ENCODE measurements at places on chromosomes 16 and 17.
A peak's percentile ranks its signal among the peaks of the same experiment; 100 is the strongest.

DNA sequence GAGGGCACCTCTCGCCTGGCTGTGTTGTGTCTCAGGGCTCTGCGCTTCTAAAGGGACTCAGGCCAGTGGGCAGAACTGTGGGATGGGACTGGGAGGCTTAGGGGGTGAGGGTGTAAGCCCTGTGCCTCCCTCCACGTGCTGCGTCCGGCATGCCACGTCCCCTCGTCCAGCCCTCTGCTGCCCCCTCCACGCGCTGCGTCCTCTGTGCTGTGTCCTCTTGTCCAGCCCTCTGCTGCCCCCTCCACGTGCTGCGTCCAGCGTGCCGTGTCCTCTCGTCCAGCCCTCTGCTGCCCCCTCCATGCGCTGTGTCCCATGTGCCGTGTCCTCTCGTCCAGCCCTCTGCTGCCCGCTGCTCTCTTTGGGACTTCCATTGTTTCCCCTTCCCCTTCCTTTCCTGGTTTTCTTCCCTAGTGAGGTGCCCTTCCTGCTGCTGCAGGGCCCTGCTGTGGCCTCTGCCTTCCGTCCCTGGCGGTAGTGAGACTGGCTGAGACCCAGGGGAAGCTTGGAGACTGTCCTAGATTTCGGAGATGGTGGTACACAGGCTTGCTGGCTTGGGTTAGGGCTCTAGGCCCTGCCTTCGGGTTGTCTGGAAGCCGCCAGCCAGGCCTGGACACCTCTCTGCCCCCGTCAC, 6.4 kb upstream of the ZNF750 start:
- DNase-seq = no peak

DNA sequence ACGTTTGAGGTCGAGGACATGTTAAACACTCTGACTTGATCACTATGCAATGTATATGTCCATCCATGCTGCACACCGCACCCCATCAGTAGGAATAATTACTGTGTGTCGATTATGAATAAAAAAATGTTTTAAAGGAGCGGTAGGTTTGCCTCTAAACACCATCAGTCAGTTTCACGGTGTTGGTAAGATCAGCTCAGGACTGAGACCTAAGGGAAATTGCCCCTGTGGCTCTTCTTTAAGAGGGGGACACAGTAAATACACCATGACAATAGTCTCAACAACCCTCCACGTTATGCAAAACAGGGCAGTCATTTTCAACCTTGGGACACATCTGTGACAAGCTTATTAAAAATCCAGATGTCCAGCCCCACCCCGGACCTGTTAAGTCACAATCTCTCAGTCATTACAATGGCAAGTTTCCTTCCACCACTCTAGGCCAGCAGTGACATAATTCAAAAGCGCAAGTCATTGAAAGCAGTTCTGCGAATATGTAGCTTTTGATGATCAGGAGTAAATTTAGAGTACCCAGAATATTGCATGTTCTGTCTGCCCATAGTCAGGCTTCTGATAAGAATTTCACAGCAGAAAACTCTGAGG, 1.2 kb downstream of the ATMIN start:
- no peak for DNase-seq

- no peak for DNase-seq
These were observed 6.9 kb downstream of the MYCBPAP start for GRCh38 chr17:50514936-50515702.

DNA sequence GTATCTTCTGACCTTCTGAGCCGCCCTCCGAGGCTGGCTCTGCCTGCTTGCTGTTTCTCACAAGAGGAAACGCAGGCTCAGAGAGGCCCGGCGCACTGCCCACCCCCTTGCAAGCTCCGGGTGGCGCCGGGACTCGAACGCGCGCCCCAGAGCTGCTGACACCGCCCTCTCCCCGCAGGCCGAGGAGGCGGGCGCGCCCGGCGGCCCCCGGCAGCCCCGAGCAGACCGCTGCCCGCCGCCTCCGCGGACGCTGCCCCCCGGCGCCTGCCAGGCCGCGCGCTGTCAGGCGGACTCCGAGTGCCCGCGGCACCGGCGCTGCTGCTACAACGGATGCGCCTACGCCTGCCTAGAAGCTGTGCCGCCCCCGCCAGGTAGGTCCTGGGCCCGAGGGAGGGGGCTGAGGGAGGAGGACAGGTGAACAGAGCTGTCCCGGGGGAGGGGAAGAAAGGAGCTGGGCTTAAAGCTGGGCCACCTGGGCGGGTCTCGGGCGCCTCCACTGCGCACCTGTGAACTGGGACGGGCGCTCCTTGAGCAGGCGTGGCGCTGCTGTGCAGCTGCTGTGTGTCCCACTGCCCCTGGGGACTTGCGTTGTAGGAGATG, 18.2 kb downstream of the WFDC1 start:
- DNase-seq = no peak

GRCh38 chr16:83517398-83517797, 290.4 kb upstream of the HSBP1 start:
- DNase-seq = no peak

DNA sequence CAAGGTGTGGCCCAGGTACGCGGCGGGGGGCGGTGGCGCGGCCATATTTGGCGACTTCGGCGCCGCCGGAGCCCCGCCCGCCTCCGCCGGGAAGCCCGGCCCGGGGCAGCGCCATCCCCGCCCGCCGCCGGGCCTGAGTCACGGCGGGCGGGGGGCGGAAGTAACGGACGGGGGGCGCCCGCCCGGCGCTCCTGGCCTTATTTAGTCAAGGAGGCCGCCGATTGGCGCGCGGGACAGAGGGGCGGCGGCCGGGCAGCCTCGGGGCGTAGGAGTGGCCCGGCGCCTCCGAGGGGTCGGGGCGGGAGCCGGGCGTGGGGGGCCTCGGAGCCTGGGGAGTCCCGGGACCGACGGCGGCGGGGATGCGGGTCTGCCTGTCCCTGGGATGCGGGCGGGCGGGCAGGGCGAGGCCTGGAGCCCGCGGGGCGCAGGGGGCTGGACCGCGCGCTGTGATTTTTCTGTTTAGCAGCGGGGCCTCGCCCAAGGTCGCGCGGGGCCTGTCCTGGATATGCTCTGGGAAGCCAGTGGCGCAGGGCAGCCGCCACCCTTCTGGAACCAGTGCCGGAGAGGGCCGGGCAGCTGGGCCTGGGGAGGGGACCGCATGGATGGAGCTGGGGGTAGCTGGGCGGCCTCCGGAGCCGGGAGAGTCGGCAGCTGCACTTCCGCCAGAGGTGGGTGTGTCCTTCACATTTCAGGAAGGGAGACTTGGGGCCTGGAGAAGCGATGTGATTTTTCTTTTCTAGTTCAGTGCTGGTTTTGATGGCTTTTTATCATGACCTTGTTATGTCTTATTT, 2.3 kb upstream of the ACTG1 start:
- peak; percentile 17 for DNase-seq

- DNase-seq = no peak
These were observed 4.0 kb downstream of the SRCIN1 start for GRCh38 chr17:38601539-38602351.

GRCh38 chr17:51132964-51133319, 12.3 kb upstream of the SPAG9 start:
- no peak for DNase-seq

- no peak for DNase-seq
These were observed 1367.6 kb upstream of the CDH8 start for GRCh38 chr16:63403792-63404191.

DNA sequence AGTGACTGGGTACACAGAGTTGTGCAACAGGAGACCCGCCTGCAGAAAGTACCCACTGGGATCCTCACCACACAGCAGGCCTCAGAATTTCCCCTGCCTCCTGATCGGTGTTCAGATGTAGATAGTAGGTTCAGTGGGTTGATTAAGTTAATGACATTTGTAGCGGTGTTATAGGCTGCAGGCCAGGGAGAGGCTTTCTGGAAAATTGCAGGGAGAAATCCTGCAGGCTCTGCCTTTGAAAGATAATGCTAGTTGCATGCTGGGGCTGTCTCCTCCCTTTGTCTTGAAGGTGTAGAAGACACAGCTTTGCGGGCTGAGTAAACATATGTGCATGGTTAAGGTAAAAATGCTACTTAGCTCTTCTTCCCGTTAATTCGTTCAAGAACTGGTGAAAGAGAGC, 406.3 kb upstream of the RBFOX1 start:
- DNase-seq = no peak

- DNase-seq = no peak
These were observed 10.1 kb downstream of the C16orf90 start for GRCh38 chr16:3485097-3485745.

GRCh38 chr17:2835780-2836179, 39.5 kb downstream of the RAP1GAP2 start:
- no peak for DNase-seq

GRCh38 chr17:27413792-27414191, 42.5 kb upstream of the KSR1 start:
- no peak for DNase-seq

DNA sequence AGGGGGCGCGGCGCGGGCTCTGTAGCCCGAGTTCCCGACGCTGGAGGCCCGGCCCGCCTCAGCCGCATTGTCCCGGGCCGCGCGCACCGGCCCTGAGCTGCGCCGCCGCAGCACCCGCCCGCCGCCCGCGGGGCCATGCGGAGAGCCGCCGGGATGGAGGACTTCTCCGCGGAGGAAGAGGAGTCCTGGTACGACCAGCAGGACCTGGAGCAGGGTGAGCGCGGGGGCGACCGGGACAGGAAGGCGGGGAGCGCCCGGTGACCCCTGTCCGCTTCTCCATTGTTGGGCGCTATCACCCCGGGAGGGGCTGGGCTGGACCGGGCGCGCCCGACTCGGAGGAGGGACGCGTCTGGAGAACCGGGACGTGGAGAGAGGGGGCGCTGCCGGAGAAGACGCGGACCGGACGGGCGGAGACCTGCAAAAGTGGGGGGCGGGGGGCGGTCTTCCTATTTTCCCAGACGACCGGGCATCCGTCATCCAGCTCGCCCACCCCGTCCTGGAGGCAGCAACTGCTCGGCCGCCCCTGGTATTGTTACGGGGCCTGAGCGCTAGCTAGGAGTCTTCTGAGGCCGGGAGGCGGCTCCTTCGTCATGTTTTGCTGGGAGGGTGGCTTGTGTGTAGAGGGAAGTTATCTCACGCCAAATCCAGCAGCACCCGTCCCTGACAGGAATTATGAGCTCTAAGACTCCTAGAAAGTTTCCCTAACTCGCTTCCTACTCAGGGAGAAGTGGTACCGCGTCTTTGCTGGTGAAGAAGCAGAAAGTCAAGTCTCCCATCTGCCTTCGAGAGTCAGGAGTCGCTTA, 678 bp downstream of the CDR2L start:
- peak; percentile 60 for DNase-seq

- DNase-seq = no peak
These were observed 176.0 kb upstream of the RPL38 start for GRCh38 chr17:74027444-74027843.

DNA sequence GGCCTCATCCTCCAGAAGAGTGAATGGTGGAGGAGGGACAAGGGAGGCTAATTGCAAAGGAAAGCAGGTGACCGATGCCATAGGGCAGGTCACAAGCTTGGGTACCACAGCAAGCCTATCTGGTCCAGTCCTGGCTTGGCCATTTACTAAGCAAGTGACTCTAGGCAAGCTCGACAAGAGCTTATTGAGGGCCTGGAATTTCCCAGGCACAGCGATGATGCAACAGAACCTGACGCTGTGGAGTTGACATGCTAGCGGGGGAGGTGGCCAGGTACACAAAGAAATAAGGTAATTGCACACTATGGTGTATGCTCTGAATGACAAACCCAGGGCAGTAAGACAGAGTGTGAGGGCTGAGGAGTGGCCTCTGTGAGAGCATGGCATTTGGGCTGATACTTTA, 98.5 kb downstream of the PGS1 start:
- DNase-seq = no peak

DNA sequence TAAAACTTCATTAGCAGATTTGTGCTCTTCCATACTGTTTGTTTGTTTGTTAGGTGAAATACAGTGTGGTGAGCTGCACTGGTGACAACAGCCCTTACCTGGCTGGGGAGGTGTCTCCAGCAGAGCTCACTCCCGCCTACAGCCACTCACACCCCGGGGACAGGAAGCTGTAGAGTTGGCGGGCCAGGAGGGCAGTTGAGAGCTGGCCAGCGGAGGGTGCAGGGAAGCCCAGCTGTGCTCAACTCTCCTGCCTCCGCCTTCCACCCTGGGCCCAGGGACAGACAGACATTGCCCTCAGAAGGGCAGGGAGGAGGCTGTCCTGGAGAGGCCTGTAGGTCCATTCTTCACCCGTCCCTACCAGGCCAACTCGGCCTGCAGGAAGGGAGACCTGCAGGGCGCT, 48.6 kb upstream of the PVALEF start:
- DNase-seq = no peak

- no peak for DNase-seq
These were observed 83.6 kb downstream of the CACNG1 start for GRCh38 chr17:67127925-67128324.

- DNase-seq = no peak
These were observed 569.9 kb downstream of the HS3ST4 start for GRCh38 chr16:26261621-26262020.

DNA sequence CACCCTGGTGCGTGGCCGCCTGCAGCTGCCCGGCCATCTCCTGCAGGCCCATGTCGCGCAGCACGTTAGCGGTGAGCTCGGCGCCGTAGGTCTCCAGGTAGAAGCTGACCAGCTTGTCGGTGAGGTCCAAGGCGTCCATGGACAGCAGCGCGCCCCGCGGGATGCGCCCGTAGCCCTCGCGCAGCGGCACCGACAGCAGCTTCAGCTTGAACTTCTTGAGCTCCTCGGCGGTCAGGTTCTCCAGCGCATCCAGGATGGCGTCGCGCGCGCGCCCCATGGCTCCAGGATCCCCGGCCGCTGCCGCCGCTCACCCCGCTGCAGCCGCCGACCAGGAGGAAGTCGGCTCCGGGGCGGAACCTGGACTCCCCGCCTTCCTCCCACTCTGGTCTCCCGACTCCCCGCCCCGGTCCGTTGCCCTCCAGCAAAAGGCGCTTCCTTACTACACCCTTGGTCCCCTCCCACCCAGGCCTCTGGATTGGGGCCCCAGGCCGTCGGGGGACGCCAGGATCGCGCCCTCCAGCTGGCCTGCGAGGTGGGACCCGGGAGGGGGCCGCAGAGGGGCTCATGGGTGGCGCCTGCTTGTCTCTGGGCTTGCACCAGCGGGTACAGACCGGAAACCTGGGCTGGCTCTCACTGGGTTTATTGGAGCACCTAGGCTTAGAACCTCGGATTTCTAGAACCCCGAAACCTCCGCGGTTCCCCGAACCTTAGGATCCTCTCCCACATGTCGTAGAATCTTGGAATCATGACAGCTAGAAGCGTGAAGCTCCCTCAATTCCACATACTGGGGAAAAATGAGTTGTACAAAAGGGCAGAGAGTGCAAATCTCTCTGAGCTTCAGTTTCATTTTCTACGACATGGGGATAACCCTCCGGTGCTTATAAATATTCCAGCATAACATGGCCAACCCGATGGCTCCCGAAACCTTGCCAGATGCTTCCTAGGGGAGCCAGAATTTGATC, at the start of gene PYCARD:
Gene PYCARD, minus strand, starts transcription at position 347 of the 962 bp plus-strand sequence. Its CDS starts 70 bp downstream, at position 277.
- peak; percentile 48 for DNase-seq

- DNase-seq = no peak
These were observed 111.9 kb downstream of the XYLT1 start for GRCh38 chr16:17358846-17359245.

GRCh38 chr16:57899771-57900661, 70.9 kb downstream of the CNGB1 start:
- DNase-seq = peak; percentile 23

GRCh38 chr17:42677921-42678781, 1.4 kb upstream of the PLEKHH3 start:
- peak; percentile 91 for DNase-seq
